CD4-positive, alpha-beta T cell treated with Interleukin-12 subunit alpha and Interleukin-12 subunit beta, for 1 hour (primary cell): ENCODE measurements at places on chromosomes 5 and 9.

DNA sequence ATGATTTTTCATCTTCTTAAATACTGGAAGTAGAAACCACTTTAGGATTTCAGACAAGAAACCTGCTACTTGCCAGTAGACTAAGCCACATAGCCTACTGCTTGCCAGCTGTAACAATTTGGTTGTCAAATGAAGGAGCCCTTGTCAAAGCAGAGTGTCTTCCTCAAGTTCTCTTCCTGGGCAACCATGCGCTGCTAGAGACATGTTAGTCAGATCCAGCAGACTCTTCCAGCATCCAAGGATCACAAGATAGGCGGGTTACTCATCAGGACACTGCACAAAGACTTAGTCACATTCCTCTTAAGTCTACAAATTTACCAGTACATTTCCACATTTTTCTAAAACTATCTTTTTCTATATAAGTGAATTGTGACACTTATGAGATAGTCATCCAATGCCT is 24.4 kb downstream of the SKIC3 start:
- DNase-seq, result no peak

DNA sequence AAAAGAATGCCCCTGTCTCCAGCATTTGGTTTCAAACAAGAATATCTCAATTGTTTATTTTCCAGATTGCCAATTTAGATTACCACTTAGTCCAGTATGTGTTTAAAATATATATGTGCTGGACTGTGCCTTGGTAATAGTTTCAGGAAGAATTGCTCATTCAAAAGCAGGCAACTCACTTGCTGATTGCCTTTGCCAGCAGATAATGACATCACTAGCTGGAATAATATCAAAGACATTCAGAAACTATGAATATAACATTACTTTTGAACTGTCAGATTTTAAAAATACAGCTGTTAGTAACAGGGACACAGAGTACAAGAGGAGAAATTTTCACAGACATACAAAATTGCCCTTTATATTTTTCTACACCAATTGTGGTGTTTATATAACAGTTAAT is 96.0 kb upstream of the ITGA2 start:
- no peak for DNase-seq

DNA sequence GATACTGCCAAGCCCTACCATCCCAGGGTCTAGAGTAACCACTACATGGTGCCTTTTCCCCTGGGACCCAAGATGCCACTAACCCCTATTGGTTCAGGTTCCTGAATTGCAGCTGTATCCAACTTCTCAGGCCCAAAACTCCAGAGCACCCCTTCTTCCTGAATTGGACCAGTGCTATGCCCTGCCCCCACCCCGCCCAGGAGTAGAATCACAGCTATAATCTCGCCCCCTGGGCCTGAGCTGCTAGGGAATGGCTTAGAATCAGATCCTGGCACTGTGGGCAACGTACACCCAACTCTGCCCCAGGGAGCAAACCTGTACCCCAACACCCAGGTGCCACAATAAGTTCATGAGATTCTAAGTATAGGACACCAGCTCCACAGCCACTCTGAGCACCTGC is 206.3 kb downstream of the CACNA1B start:
- no peak for DNase-seq

DNA sequence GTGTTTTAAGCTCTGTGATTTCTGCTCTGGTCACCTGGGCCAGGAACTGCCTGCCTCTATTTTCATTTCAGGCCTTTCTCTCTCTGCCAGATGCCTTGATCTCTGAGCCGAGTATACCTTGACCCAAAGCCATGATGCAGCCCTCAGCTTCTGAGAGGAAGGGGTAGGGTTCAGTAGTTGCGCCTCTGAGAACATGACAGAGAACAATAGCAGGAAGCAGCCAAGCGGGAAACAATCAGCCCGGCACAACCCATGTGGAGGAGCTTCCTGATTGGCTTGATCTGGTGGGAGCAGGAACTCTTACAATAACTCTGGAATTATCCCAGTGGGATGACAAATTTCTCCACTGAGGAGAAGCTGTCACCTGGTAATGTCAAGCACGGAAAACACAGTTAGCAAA is 127.4 kb downstream of the PALM2AKAP2 start:
- DNase-seq, result no peak

DNA sequence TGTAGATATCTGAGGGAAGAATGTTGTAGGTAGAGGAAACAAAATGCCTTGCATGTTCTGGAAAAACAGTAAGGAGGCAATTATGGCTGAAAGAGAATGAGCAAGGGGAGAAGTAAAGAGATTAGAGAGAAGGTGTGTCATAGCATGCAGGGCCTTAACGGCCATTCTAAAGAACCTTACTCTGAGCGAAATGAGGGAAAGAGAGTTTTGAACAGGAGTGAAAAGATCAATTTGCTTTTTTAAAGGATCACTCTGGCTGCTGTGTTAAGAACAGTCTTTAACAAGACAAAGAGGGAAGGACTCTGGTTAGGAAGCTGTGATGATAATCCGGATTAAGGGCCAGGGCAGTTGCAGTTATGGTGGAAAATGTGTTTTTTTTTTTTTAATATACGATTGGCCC is 22.6 kb downstream of the PTBP3 start:
- DNase-seq, result no peak

GRCh38 chr5:84411832-84412605 is 27.3 kb upstream of the EDIL3 start:
- DNase-seq, result no peak

DNA sequence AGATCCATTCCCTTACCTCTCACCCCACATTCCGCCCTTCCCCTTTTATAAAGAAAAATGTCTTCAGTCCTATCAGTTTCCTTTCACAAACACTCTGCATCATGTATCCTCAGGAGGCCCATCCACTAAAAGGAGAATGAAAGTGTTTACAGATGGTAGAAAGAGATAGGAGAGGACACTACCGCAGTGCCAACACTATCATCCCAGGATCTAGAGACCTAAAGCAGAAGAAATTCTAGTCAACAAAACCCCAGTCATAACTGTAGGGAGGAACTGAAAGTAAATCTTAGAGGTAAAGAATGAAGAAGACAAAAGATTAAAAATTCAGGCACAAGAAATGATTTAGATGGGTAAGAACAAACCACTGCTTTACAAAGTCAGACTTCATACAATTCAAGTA is 114.1 kb downstream of the MLLT3 start:
- DNase-seq, result no peak

DNA sequence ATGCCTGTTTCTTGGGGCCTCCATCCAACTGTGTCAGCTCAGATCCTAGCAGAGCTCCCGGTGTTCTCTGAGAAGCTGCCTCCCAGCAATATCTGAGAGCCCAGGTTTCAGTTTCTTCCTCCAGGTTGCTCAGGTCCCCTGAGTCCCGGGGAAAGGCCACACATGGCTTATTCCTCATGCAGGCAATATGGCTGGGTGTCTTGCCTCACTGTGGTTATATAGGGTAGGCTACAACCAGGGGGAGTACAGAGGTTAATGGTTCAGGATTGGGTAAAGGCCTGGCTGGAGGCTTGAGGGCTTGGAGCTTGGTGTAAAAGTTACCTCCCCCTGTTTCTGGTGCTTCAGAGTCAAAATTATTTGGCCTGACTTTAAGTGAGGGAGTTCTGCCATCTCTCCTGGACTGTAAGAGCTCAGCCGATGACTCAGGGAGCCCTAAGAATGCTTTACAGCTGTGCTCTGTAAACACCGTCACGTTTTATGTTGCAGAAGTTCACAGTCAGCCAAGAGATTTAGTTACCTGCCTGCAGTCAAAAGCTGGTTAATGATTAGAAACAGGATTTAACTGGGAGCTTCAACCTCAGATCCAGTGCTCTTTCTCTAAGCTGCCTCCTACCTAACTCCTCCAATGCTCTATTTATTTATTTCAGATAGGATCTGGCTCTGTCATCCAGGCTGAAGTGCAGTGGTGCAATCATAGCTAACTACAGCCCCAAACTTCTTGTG is 24.3 kb upstream of the UBAP2 start:
- DNase-seq, result no peak

- no peak for DNase-seq
Measured at GRCh38 chr5:2602451-2603271, 148.8 kb downstream of the IRX2 start.

GRCh38 chr5:18270635-18271338 is 636.5 kb downstream of the TAF11L14 start:
- DNase-seq, result no peak

DNA sequence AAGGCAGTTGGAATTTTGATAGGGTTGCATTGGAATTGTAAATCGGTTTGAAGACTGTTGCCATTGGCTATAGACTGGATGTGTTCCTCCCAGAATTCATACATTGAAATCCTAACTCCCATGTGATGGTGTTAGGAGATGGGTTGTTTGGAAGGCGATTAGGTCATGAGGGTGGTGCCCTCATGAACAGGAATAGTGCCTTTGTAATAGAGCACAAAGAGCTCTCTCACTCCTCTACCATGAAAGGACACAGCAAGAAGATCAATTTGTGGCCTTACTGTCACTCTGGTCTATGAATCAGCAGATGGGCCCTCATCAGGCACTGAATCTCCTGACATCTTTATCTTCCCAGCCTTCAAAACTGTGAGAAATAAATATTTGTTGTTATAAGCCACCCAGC is 133.2 kb downstream of the PARP8 start:
- no peak for DNase-seq

GRCh38 chr5:8842971-8843551 is 702.8 kb downstream of the SEMA5A start:
- no peak for DNase-seq

DNA sequence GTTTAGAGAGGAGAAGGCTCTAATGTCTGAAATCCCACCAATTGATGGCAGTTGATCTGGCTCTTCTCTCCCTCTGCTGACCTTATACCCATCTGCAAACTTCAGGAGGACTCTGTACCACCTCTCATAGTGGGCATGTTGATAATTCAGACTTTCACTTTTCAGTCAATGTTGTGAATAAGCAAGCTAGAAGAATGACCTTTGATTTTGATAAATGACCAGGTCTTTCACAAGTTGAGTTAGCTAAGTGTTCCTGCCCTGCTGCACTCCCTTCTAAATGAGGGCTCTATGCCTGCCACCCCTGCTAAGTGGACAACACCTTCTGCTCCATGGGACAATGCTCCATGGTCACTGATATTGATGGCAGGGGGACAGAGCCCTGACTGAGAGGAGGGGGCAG is 74.7 kb downstream of the SPRY4 start:
- DNase-seq, result no peak

DNA sequence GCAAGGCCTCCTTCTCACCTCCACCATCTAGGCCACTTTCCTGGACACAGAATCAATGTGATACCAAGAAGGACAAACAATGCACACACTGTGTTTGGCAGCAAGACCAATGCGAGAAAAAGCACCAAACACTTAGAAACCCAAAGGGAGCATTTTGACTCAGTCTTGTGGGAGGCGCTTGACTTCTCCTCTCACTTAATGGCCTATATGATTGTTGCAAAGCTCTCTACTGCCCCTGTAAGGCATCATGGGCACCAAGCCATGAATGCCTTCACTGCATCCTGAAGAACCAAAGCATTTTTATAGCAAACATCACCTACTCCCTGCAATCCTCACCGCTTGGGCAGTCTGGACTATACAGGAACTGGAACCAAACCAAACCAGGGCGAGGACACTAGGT is 57.5 kb downstream of the CDH6 start:
- DNase-seq, result no peak
